Activated CD4-positive, alpha-beta memory T cell treated with anti-CD3 and anti-CD28 coated beads for 36 hours (primary cell): ENCODE measurements at places on chromosomes 7 and 10.

- DNase-seq: no peak
Measured at GRCh38 chr7:74221713-74222112, 11.9 kb downstream of the LAT2 start.

- DNase-seq: no peak
Measured at GRCh38 chr7:66627881-66628360, 760 bp upstream of the KCTD7 start.

- peak; percentile 76 for DNase-seq
Measured at GRCh38 chr7:100493476-100494264, 9.9 kb downstream of the NYAP1 start.

DNA sequence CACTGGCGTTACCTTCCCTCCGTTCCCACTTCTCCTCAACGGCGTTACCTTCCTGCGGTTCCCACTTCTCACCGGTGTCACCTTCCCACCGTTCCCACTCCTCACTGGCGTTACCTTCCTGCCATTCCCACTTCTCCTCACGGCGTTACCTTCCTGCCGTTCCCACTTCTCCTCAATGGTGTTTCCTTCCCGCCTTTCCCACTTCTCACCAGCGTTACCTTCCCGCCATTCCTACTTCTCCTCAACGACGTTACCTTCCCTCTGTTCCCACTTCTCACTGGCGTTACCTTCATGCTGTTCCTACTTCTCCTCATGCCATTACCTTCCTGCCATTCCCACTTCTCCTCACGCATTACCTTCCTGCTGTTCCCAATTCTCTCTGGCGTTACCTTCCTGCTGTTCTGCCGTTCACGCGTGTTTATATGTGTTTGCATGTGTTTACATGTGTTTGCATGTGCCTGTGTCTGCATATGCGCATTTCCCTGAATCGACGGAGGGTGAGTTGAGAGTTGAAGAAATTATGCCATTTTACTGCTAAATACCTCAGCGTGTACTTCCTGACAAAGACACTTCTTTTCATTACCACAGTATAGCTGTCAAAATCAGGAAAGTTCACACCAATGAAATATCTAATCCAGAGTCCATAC is 23.2 kb upstream of the CFAP46 start:
- DNase-seq: no peak

DNA sequence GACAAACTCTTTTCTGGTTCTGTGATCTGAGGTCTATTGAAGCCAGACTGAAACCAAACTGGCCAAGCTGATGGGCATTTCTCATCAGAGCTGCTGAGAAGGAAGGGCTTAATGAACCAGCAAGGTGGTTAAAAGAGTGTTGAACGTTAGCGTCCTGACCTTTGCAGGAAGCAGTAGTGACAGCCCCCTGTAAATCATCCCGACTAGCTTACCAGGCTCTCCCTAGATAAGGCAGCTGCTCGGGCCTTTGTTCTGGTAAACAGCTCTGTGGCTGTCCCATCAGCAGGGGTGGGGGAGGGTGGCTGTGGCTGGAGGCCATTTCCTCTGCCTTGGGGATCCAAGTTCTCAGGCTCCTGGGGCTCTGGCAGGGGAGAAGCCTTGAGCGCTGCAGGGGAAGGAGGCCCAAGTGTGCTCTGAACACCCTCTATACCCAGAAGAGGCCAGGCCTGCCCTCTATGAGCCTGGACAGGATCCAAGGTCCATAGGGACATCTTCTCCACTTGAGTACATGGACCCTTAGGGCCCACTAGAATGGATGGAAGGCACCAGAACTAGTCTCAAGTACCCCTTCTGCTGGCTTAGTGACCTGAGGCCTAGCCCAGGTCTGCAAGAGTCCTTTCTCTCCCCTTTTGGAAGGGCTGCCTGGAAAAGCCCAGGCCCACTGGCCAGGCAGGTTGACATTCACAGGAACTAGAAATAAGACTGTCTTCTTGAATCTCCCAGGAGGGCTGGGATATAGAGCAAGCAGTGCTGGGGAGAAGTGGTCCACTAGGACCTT is 134.6 kb downstream of the ARHGAP22 start:
- peak; percentile 4 for DNase-seq
